ENCODE measurements at places on chromosomes 1 and 21.

GRCh38 chr1:40620586-40621210, 44.8 kb downstream of the RIMS3 start:
- DNase-seq: no peak

GRCh38 chr1:231862611-231863010, 236.0 kb downstream of the DISC1 start:
- DNase-seq: no peak

DNA sequence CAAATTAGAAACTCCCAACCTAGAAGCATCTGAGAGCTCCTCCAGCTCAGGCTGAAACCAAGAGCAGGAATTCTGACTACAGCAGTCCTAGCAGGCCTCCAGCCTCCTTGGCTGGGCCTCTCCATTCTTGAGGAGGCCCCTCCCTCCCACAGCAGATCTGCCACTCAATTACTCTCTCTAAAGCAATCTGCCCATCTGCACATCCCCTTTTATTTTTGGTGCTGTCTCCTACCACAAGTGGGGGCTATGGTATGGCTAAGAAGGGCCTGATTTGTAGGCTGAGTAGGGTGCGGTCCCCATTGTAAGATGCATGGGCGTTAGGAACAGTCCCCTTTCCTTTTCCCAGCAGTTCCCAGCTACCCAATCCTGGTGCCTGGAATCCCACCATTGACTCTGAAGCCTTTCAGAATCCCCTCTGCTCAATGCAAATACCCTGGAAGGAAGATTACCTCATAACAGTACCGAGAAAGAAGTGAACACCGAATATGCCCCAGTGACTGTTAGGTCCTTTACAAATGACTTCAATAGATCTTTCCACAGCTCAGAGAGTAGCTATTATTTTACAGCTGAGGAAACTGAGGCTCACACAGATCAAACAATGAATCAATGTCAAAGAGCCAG, 11.6 kb upstream of the TTC39A start:
- DNase-seq: no peak

GRCh38 chr21:37220433-37220980, 46.6 kb downstream of the VPS26C start:
- DNase-seq: no peak

GRCh38 chr1:1019122-1019999, 559 bp upstream of the AGRN start:
- DNase-seq: peak; percentile 86

DNA sequence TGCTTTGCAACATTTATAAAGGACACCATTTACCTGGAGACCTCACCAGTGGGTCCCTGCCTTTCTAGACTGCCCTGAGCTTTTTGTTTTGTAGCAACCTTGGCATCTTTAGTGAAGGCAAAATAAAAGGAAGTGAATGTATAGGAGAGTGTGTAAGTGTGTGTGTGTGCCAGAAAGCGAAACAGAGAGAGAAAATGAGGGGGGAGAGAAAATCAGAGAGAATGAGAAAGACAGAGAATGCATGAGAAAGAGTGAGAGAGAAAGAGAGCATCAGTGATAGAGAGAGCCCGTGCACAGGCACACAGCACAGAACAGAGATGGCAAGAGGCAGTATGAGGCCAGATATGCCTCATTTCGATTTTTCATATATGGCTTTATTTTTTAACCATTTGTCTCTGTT, 57.5 kb downstream of the HSD3B1 start:
- DNase-seq: no peak

DNA sequence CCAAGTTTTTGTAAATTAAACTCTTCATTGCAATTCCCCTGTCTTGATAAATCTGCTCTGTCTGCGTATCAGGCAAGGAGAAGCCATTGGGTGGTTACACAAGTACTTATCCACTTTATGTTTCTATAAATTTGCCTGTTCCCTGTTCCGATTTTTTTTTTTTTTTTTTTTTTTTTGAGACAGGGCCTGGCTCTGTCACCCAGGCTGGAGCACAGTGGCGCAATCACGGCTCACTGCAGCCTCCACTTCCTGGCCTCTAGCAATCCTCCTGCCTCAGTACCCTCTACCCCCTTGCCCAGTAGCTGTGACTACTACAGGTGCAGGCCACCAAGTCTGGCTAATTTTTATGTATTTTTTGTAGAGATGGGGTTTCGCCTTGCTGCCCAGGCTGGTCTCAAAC, 11.1 kb upstream of the CSRP1 start:
- no peak for DNase-seq

GRCh38 chr1:9035226-9035625, 9.0 kb upstream of the SLC2A7 start:
- no peak for DNase-seq

DNA sequence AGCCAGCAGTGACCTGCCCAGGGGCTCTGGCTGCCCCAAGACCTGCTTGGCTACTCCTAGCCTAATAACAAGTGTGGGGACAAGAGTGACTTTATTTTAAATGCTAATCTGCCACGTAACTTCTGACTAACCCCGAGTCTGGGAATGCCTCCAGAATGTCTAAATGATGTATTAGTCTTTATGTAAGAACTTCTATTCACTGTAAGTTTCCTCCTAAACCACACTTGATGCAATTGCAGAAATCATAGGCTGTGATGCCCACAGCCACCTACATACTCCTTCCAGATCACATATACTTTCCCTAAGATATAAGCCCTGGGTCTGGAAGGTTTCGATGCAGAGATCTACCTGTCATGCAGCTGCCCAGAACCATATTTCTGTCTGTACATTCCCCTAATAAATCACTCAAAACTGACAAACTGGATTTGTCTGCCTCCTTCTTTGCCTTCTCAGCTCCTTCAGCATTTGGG, 5.9 kb upstream of the VPS45 start:
- no peak for DNase-seq

GRCh38 chr21:31855180-31855579, 17.6 kb upstream of the HUNK start:
- DNase-seq: no peak

DNA sequence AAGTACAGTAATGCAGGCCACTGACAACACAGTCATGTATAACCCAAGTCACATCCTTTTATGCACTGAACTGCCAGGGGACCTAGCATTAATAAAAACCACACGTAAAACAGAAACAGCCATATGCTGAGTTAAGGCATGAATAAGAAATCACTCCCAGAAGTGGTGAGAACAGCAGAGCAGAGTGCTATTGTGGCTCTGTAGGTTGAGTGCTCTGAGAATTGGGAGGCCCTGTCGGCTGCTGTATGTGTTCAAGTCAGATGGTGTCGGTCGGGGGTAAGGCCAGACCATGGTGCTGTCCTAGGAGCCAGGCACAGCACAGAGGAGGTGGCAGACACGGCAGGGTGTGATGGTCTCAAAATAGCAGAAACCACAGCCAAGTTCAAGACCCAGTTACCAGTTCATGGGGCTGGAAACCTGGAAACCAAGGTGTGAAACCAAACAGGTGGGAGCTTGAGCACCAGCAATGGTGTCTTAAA, 126.6 kb upstream of the COA6 start:
- DNase-seq: no peak

- DNase-seq: no peak
These were observed 36.0 kb downstream of the CAPN2 start for GRCh38 chr1:223748405-223748772.

GRCh38 chr1:165945911-165946310, 118.5 kb downstream of the UCK2 start:
- no peak for DNase-seq

- no peak for DNase-seq
These were observed 10.8 kb upstream of the A3GALT2 start for GRCh38 chr1:33331444-33332356.

DNA sequence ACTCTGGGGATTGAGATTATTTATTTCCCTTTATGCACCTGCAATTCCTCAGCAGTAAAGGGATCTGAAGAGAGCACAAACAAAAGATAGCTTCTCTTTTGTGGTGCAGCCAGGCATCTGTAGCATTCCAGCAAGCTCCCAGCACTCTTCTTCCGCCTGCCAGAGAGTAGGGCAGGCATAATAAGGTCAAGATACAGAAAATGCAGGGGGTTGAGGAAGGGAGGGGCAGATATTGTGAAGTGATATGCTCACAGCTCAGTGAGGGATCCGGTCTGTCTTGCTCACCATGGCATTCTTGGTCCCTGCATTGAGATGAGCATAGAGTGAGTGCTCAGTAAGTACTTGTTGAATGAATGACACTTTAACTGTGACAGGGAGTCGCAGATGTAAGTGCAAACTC, 23.9 kb downstream of the FASLG start:
- DNase-seq: no peak

DNA sequence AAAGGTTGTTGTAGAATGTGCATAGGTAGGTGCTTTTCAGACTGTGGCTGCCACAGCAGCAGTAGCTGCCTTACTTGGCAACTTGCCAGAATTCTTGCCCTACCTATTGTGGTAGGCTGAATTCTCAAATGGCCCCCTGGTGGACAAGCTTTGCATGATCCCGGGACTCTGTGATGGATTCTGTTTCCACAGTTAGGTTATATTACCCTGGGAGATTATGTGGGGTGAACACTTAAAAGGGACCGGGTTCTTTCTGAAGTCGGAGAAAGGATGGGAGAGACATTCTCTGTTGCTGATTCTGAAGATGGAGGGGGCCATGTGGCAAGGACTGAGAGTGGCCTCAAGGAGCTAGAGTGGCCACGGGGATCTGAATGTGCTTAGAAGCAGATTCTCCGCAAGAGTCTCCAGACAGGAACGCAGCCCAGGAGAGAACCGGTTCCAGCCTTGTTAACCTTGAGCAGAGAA, 32.1 kb upstream of the KCNE1 start:
- DNase-seq: peak; percentile 22

DNA sequence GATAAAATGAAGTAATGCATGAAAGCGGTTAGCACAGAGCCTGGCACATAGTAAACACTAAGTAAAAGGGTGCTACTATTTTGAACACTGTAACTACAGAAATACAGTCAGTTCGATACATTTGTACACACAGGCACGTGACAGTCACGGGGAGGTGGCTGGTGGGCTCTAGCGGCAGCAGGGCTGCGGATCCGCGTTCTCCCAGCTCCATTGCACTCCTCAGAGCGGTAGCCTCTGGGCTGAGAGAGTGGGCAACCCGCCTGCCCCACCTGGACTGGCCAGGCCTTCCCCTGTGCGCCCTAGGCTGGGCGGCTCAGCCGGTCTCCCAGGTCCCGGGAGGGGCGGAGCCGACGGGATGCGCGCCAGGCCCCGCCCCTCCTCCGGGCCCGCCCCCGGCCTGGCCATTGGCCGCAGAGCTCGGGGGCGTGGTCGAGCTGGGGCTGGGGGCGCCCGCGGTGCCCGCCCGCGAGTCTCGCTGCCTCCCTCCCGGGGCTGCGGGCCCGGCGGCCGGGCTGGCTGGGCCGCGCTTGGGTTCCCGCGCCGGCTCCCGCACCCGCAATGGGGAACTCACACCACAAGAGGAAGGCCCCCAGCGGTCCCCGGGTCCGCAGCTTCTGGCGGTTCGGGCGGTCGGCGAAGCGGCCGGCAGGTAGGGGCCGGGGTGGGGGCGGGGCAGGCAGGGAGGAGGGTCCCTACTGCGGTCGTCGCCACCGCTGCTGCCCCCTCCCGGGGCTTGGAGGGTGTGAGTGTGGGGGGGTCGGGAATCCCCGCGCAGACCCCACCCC, 51.2 kb upstream of the SYNC start:
- peak; percentile 94 for DNase-seq

DNA sequence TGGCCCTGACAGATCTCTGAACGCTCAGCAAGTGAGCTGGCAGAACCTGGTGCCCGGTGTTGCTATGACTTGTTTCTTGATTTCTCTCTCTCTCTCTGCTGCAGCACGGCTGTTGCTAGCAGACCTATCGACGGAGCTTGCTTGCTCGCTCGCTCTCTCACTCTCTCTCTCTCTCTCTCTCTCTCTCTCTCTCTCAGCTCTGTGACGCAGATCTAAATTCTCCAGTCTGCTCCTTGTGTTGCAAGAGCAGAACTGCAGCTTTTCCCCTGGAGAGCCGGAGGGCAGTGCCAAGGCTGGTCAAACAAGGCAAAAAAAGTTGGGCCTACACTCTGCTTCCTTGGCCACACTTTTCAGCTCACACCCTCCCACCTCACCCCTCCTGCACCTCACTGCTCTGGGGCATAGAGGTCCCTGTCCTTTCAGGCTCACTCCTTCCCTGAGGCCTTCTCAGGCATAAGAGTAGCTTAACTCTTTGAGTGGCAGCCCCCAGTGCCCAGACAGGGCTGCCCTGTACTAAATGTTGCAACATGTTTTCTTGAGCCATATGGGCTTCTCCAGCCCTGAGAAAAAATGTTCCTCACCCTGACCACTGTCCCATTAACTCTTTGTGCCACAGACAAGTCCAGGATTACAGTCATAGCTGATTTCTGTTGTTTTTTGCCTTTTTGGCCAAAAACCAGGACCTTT, 72.2 kb downstream of the CD46 start:
- peak; percentile 31 for DNase-seq

DNA sequence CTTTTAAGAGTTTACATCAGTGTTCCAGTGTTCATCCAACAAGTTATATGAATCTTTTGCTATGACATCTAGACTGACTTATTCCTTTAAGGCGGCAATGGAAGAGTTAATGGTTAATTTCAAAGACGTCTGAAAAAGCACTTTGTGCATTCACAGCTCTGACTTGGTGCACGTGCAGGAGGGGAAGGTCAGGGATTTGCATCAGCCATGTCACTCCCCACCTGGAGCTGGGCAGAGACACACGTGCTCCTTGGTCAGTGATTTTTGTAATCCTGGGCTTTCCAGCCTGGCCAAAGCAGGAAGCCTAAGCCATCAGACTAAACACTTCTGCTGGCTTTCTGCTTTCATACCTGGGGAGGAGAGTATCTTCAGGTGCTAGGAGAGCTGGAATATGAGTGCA, 96.3 kb downstream of the ST3GAL3 start:
- no peak for DNase-seq

DNA sequence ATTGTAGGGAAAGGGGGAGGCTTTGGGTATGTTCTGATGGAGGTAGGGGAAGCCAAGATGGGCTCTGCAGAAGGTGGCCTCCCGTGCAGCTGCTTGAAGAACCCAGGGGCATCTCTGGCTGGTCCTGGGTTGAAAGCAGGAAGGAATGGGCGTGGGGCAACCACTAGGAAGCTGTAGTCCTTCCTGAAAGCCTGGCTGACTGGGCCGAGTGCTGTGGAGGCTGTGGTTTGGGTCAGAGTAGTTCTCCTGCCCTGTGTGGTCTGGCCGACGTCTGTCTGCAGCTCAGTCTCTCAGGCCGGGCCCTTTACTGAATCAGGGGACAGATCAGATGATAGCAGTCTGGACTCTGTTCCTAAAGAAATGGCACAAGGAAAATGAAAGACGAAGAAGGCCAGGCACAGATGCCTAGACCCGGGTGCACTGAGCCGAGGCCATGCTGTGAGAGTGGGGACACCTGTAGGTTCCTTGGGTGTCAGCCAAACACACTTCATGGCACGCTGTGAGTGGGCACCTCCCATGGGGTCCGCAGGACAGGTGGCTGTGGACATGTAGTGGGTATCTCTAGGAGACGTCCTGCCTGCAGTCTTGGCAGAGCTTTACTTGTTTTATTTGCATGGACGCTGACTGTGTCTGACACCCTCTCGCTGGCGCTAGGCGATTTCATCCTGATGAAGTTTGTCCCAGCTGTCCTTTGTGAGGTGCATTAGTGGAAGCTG, 87.0 kb downstream of the POFUT2 start:
- no peak for DNase-seq

- DNase-seq: no peak
These were observed 778 bp downstream of the EVI5 start for GRCh38 chr1:92784021-92784638.

GRCh38 chr1:54611621-54612020, 11.7 kb downstream of the FAM151A start:
- DNase-seq: no peak

- DNase-seq: no peak
These were observed 12.0 kb upstream of the TTLL10 start for GRCh38 chr1:1161683-1162079.
